Mesothelial cell of epicardium (in vitro differentiated cells): ENCODE measurements at places on chromosomes 5 and 9. TPM values are rescaled to one million over a fixed set of nuclear protein-coding genes. Genes with fewer than 3 reads are reported as not detected.

- no peaks in the 10 kb centered on the region for H3K36me3 ChIP-seq
- H3K27ac ChIP-seq: no peak overlapping the region
- H3K4me1 ChIP-seq: no peaks in the 10 kb centered on the region
- DNase-seq: no peak
Observed at GRCh38 chr9:80114241-80114640, 542.5 kb downstream of the TLE4 start.

The SLC46A2 gene
- total RNA-seq: not detected in 3 replicates

The ELAVL2 gene
- total RNA-seq: 1.1 to 1.4 TPM (median 1.4 TPM) in 3 replicates

The TAF11L7 gene
- not detected in 3 replicates for total RNA-seq
